ENCODE measurements at places on chromosomes 4 and X. TPM values are rescaled to one million over a fixed set of nuclear protein-coding genes. Genes with fewer than 3 reads are reported as not detected.

The DGKK gene
- not detected for total RNA-seq

The GRK4 gene
- 1.3 TPM for total RNA-seq

The BST1 gene
- total RNA-seq: 10.2 TPM

The SCD5 gene
- total RNA-seq: 6.4 TPM

The ZNF41 gene
- 29.5 TPM for total RNA-seq

The HTR2C gene
- total RNA-seq: not detected

The PLS3 gene
- total RNA-seq: 104 TPM

The RXFP1 gene
- total RNA-seq: not detected

The TMEM31 gene
- not detected for total RNA-seq

The TMEM154 gene
- 3.5 TPM for total RNA-seq

The CYTL1 gene
- not detected for total RNA-seq

The RAB39B gene
- 47.7 TPM for total RNA-seq

The KLF8 gene
- 0.06 TPM for total RNA-seq

The SFRP2 gene
- not detected for total RNA-seq

GRCh38 chr4:128169245-128169644, 108.1 kb downstream of the LARP1B start:
- no peak for DNase-seq

- DNase-seq: no peak
Measured at GRCh38 chr4:131054489-131055019, 1958.6 kb downstream of the C4orf33 start.

- no peak for DNase-seq
Measured at GRCh38 chrX:85630901-85631300, 251.4 kb upstream of the POF1B start.

GRCh38 chr4:3407171-3407771, 34.5 kb upstream of the HGFAC start:
- no peak for DNase-seq

DNA sequence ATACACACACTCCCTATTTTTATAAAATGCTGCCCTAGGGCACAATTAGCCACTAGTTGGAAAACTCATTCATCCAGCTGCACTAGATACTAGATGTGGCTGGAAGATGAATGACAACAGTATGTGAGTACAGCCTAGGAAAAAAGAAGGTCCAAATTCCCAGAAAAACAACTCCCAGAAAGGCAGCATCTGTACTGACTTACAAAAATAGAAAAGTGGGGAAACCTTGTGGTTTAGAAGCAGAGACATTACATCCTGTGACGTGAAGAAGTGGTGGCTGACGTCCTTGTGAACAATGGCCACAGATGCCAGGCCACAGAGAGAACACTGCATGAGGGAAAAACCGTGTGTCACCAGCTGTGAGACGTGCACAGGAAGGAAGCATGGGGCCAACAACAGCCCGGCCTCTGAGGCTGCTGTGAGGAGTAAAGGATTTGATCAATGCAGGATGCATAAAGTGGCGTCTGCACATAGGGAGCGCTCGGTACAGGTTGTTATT, 81.2 kb downstream of the SPRY1 start:
- DNase-seq: no peak

DNA sequence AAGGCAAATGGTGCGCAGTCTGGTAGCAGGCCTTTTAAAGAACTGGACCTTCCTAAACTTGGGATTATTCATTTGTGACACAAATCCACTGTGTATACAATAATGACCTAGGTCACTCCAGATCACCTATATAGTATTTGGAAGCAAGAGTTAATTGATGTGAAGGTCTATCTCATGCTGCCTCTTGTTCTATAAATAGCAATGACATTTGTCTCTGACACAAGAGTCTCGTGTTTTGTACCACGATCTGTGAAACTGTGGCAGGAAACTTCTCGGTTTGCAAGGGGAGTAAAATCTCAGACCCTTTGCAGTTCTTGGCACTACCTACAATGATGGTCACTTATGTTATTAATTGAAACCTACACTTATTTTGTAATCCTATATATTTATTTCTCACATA, 1408.4 kb downstream of the PCDH7 start:
- no peak for DNase-seq

- DNase-seq: no peak
Measured at GRCh38 chr4:119744580-119744979, 116.0 kb upstream of the PDE5A start.

GRCh38 chr4:70709611-70710205, 12.1 kb upstream of the RUFY3 start:
- DNase-seq: no peak

- no peak for DNase-seq
Measured at GRCh38 chr4:35925806-35926205, 318.5 kb downstream of the ARAP2 start.

DNA sequence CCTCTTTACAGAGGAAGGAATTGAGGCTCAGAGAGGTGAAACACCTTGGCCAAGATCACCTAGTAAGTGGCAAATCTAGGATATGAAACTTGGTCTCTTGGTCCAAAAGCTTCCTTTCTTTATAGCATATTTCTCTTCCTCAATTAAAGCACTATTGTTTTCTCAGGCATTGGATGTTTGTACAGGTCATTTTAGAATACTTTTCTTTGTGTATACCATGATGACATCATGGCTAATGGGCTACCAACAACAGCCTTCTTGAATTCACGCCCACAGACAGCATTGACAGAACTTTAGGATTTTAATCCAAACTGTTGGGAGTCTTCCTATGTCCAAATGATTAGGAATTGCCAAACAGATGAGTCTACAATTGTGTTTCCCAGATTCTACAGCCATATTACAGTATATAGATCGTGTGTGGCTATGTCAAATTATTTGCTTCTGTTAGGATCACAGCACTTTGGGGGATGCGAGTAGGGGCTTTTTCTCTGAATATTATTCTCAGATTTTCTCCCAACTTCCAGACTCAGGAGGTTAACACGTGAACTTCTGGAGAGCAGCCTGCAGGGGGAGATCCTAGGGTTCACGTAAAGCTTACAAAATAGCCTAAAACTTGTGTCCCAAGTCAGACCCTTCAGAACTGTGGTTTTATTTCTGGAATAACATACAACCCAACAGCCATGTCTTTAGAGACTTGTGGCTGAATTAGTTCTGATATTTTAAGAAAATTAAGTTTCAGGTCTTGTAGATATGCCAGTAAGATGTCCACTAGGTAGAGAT, 191.8 kb downstream of the SHROOM3 start:
- DNase-seq: no peak

- DNase-seq: no peak
Measured at GRCh38 chr4:124861761-124862160, 149.2 kb upstream of the ANKRD50 start.

DNA sequence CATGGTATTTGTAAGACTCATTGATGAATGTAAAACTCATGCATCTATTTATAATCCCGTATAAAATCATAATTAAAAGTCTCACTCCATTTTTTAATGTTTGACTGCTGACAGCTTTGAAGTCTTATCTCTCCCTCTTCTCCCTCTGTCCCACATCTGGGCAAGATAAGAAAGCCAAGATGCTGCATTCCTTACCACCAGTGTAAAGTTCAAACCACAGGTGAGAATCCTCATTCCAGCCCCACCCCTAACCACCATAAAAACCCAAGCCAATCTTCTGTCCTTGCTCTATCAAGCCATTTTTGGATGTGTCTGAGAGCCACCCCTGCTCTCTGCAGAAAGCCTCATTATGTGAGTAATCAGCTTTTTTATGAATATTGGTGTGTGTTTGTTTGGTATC, 59.3 kb upstream of the MAGED1 start:
- DNase-seq: no peak

DNA sequence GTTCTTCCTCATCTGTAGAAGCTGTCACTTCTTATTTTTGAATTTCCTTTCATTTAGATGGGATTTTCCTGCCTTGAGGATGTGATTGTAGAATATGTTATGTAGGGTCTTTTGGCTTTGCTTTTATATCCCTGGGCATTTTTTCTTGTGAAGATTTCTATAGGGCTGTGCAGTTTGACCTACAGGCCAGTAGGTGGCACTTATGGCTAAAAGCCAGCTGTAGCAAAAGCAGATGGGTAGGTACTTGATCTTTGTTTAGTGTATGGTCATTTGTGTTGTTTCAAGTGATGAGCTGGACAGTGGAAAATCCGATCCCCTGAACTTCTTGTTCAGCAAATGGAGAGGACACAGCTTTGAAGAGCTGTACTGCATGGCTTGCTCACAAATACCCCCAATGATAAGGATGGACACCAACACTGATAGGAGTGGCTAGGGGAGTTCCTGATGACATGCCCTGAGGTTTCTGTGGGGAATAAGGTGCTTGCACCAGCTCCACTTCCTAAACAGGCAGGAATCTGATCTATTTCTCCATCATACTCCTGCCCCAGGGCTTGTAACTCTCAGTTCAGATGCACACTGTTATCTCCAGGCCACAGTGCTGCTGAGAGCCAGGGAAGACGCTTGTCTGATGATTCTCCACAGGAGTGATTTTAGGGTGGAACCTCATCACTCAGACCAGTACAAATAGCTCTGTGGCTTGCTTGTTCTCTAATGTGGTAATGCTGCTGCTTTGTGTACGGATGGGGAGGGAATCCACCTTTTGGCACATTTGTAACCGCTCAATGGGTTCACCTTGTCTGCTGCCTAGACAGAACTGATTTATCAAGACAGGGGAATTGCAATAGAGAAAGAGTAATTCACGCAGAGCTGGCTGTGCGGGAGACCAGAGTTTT, 417.1 kb upstream of the MAGEB16 start:
- DNase-seq: peak; percentile 15

- no peak for DNase-seq
Measured at GRCh38 chrX:133698298-133698697, 283.0 kb upstream of the GPC4 start.

DNA sequence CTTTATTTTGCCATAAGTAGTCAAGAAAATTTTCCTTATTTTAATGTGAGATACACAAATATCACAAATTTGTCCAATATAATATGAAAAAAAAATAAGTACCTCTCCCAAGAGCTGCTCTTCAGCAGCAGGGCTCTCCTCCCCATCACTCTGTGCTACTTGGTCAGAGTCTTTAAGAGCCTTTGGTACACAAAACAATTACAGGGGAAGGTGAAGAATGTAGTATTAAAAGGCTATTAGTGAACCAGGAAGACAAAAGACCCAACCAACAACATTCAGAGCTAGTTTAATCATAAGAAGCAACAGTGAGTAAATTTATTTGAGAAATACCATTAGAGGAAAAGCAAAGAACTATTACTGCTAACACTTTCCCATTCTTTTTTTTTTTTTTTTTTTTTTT, 29.4 kb downstream of the SEC31A start:
- no peak for DNase-seq

GRCh38 chr4:165059386-165059785, 5.7 kb downstream of the TRIM75 start:
- no peak for DNase-seq

DNA sequence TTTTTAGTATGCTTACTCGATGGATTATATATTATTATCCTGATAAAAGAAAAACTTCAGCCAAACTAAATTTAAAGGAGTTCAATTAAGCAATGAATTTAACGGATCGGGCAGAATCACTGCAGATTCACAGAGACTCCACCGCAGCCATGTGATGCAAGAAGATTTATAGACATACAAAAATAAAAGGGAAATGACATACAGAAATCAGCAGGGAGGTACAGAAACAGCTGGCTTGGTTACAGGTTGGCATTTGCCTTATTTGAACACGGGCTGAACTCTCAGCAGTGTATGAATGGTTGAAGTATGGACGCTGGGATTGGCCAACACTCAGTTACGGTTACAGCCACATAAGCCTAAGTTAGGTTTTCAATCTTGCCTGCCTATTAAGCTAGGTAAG, 35.4 kb upstream of the DHRSX start:
- DNase-seq: no peak

Data from NCI-H460 (cell line).